Fibroblast of skin of abdomen (primary cell): ENCODE measurements at places on chromosomes 3 and 15.

DNA sequence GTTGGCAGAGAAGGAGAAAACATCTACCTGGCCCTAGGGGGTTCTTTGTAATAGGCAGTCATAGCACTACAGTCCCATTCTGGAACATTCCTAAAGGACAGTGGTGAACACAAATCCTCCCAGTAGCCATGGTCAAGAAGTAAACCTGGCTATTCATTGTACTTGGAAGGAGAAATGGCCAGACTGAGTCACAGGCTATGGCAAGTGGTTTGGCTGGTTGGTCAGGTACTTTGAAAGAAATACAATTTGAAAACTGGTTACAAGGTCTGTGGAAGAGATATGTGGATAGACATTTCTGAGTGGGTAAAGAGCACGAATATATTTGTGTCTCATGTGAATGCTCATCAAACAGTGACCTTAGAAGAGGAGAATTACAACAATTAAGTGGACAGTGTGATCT lies 33.0 kb upstream of the FAN1 start:
- no peak for DNase-seq

- DNase-seq = no peak
Observed at GRCh38 chr3:118782755-118783202, 251.9 kb downstream of the IGSF11 start.

GRCh38 chr15:36818260-36818659 lies 238.8 kb downstream of the CDIN1 start:
- no peak for DNase-seq

GRCh38 chr3:128271536-128272332 lies 118.5 kb downstream of the EEFSEC start:
- DNase-seq = no peak

DNA sequence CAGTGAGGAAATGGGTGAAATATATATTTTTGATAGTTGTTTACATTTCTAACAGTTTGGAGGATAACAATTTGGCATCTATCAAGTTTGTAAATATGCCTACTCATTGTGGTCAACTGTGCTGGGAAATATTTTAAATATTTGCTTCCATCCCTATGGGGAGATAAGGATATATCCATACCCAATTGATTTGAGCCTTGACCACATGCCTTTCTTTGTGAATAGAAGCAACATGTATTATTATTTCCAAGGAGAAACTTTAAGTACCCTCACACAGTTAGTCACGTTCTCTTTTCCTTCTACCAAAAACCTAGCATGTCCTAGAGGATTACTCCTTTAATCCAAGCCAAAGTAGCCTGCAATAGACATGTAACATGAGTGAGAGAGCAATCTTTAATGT lies 245.4 kb upstream of the CBLB start:
- peak; percentile 43 for DNase-seq
